PC-3 (cell line): ENCODE measurements at places on chromosomes 11 and 22. TPM values are rescaled to one million over a fixed set of nuclear protein-coding genes. Genes with fewer than 3 reads are reported as not detected.
A peak's percentile ranks its signal among the peaks of the same experiment; 100 is the strongest.

FAT3 gene
- total RNA-seq, result not detected in 2 replicates

CYTH4 gene
- 1.9 and 4.6 TPM in 2 replicates for total RNA-seq

APOL1 gene
- 0.52 TPM in 1 of 2 replicates, not detected in the other for total RNA-seq

CBLIF gene
- not detected in 2 replicates for total RNA-seq

OR5A1 gene
- total RNA-seq, result not detected in 2 replicates

DNA sequence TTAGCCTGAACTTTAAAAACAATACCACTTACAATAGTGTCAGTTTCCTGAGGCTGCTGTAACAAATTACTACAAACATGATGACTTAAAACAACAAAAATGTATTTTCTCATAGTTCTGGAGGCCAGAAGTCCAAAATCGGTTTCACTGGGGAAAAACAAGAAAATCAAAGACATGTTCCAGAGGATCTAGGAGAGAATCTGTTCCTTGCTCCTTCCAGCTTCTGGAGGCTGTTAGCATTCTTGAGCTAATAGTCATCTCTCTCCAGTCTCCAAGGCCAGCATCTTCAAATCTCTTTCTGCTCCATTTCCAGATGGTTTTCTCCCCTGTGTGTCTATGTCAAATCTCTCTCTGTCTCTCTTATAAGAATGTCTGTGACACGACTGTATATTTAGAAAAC, 67.6 kb upstream of the TEAD1 start:
- H3K4me3 ChIP-seq, result no peak overlapping the region
- no peaks in the 10 kb centered on the region for H3K36me3 ChIP-seq
- H3K4me1 ChIP-seq, result peaks cover 12% of the 10 kb centered on the region
- H3K27ac ChIP-seq, result no peak overlapping the region
- peak; percentile 25 for DNase-seq

- peaks cover 8% of the 10 kb centered on the region; the same call in 1 of the 2 replicates for H3K4me1 ChIP-seq
- H3K27ac ChIP-seq, result no peak overlapping the region
- H3K27me3 ChIP-seq, result peaks cover 10% of the 10 kb centered on the region; the same call in 1 of the 2 replicates
- DNase-seq, result no peak
Measured at GRCh38 chr11:33895752-33896137, 3.9 kb upstream of the LMO2 start.

- DNase-seq, result no peak
- H3K4me1 ChIP-seq, result no peaks in the 10 kb centered on the region
- H3K4me3 ChIP-seq, result no peak overlapping the region
- no peaks in the 10 kb centered on the region for H3K36me3 ChIP-seq
- H3K27ac ChIP-seq, result no peak overlapping the region
Measured at GRCh38 chr22:49208768-49209252, 618.9 kb downstream of the BRD1 start.

DNA sequence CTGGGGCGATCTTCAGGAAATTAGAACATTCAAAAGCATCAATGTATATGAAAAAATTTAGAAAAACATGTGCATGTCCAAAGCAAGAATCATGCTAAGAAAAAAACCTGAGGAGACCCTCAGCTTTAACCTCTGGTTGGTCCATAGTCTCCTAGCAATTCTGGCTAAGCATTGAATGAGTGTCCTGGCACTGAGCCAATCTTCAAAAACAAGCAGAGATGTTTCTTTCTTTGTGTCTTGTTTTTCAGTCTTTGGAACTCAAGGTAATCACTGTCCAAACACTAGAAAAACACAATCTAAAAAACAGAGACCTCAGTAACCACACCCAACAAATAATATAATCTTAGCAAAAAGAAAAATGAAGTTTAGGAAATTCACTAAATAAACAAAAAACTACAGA, 205.4 kb upstream of the CARD18 start:
- no peaks in the 10 kb centered on the region for H3K27me3 ChIP-seq
- no peaks in the 10 kb centered on the region for H3K36me3 ChIP-seq
- no peaks in the 10 kb centered on the region for H3K4me1 ChIP-seq
- no peak overlapping the region for H3K27ac ChIP-seq
- DNase-seq, result peak; percentile 13

GRCh38 chr11:35484435-35484834, 41.0 kb downstream of the PAMR1 start:
- H3K36me3 ChIP-seq, result no peaks in the 10 kb centered on the region
- DNase-seq, result peak; percentile 95
- H3K27ac ChIP-seq, result peak overlapping the region; percentile 63

DNA sequence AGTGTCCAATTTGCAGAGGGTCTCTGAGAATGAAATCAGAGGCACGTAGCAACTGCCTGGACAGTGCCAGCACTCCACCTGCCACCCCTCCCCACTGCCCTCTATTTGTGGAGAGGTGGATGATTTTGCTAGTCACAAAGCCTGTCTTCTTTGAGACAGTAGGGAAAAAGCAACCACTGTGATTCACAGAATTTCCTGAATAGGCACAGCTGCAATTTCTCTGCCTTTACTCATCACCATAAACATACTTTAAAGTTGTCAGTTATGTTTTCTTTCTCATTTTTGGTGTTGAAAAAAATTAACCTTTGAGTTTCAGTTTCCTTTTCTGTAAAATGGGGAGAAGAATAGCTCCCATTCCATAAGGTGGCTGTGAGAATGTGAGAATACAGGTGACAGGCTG, 134.3 kb downstream of the TEAD1 start:
- no peak overlapping the region for H3K4me3 ChIP-seq
- H3K36me3 ChIP-seq, result no peaks in the 10 kb centered on the region
- H3K4me1 ChIP-seq, result peaks cover 30% of the 10 kb centered on the region
- DNase-seq, result peak; percentile 62
- peak overlapping the region; percentile 21; the same call in 1 of the 2 replicates for H3K27ac ChIP-seq

GRCh38 chr22:33723915-33724314, 196.4 kb downstream of the LARGE1 start:
- H3K36me3 ChIP-seq, result no peaks in the 10 kb centered on the region
- no peaks in the 10 kb centered on the region for H3K27me3 ChIP-seq
- H3K4me1 ChIP-seq, result no peaks in the 10 kb centered on the region
- no peak overlapping the region for H3K27ac ChIP-seq
- H3K4me3 ChIP-seq, result no peak overlapping the region

- no peaks in the 10 kb centered on the region for H3K27me3 ChIP-seq
- no peaks in the 10 kb centered on the region for H3K36me3 ChIP-seq
- no peak overlapping the region for H3K4me3 ChIP-seq
- H3K27ac ChIP-seq, result no peak overlapping the region
- DNase-seq, result peak; percentile 68
- H3K4me1 ChIP-seq, result no peaks in the 10 kb centered on the region; the same call in 1 of the 2 replicates
Measured at GRCh38 chr11:13970986-13971385, 8.5 kb downstream of the SPON1 start.

- peaks cover 22% of the 10 kb centered on the region for H3K27me3 ChIP-seq
- H3K4me1 ChIP-seq, result no peaks in the 10 kb centered on the region
- H3K4me3 ChIP-seq, result no peak overlapping the region
- H3K27ac ChIP-seq, result no peak overlapping the region
- no peak for DNase-seq
Measured at GRCh38 chr11:44377121-44377520, 67.2 kb upstream of the ALX4 start.

GRCh38 chr11:2701230-2701629, 1.4 kb upstream of the KCNQ1OT1 start:
- H3K4me3 ChIP-seq, result no peak overlapping the region
- no peaks in the 10 kb centered on the region for H3K27me3 ChIP-seq
- DNase-seq, result no peak
- H3K36me3 ChIP-seq, result no peaks in the 10 kb centered on the region

- no peak overlapping the region for H3K27ac ChIP-seq
- no peak for DNase-seq
- H3K36me3 ChIP-seq, result no peaks in the 10 kb centered on the region
- peaks cover 15% of the 10 kb centered on the region for H3K4me1 ChIP-seq
Measured at GRCh38 chr11:128603003-128603696, 15.8 kb upstream of the ETS1 start.

GRCh38 chr11:68040101-68040956, 1.5 kb downstream of the TCIRG1 start:
- peaks cover 10% of the 10 kb centered on the region; the same call in 1 of the 2 replicates for H3K36me3 ChIP-seq
- peak overlapping the region; percentile 56 for H3K27ac ChIP-seq

DNA sequence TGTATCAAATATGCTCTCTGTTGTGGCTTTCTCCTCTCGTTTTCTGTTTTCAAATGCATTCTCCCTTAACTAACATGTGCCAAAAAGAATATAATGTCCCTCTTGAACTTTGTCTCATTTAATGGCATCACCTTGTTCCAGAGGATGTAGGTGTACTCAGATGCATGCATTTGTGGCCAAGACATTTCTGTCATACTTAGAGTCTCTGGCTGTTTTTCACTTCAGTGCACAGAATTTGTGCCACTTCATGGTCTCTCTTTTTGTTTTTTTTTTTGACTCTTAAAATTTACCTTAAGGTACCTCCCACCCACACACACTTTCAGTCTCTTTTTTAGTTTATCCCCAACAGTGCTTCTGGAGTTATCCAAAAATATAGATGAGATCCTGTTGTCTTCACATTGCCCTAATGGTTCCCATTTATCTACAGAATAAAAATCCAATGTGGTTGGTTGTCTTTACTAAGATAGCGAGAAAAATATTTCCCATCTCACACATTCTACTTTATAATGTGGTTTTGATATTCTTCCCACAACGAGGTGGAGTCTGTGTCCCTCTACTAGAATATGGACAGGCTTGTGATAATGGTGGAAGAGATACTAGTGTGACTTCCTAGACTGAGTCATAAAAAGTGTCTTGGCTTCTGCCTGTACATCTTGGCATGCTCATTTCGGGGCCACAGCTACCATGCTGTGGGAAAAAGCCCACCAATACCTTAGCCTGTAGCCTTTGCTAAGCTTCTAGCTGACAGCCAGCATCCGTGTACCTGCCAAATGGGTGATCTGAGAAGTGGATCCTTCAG, 125.8 kb downstream of the DDX10 start:
- H3K4me3 ChIP-seq, result no peak overlapping the region
- DNase-seq, result no peak
- no peaks in the 10 kb centered on the region for H3K27me3 ChIP-seq
- no peaks in the 10 kb centered on the region for H3K36me3 ChIP-seq

DNA sequence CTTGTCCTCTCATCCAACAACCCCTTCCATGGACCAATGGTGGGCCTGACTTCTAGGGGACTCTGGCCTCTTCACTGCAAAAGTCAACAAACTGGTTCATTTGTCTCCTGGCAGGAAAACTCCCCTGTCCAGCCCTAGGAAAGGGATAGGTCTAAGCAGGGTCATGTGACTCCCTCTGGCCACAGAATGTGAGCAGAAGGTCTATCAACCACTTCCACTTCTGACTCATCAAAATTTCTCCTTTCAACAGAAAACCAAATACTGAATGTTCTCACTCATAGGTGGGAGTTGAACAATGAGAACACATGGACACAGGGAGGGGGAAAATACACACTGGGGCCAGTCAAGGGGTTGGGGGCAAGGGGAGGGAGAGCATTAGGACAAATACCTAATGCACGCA, 1.3 kb upstream of the ISX start:
- peak; percentile 31 for DNase-seq
- H3K4me1 ChIP-seq, result 0 out of 2 replicates have a peak, but pooled peaks cover 5% of the 10 kb centered on the region
- H3K27me3 ChIP-seq, result no peaks in the 10 kb centered on the region
- H3K27ac ChIP-seq, result no peak overlapping the region

- H3K4me3 ChIP-seq, result no peak overlapping the region
- DNase-seq, result no peak
- H3K27me3 ChIP-seq, result no peaks in the 10 kb centered on the region
- H3K4me1 ChIP-seq, result peaks cover 19% of the 10 kb centered on the region
- H3K36me3 ChIP-seq, result peaks cover 3% of the 10 kb centered on the region; the same call in 1 of the 2 replicates
- H3K27ac ChIP-seq, result peak overlapping the region; percentile 84
Measured at GRCh38 chr22:40258017-40258416, 80.3 kb downstream of the TNRC6B start.

DNA sequence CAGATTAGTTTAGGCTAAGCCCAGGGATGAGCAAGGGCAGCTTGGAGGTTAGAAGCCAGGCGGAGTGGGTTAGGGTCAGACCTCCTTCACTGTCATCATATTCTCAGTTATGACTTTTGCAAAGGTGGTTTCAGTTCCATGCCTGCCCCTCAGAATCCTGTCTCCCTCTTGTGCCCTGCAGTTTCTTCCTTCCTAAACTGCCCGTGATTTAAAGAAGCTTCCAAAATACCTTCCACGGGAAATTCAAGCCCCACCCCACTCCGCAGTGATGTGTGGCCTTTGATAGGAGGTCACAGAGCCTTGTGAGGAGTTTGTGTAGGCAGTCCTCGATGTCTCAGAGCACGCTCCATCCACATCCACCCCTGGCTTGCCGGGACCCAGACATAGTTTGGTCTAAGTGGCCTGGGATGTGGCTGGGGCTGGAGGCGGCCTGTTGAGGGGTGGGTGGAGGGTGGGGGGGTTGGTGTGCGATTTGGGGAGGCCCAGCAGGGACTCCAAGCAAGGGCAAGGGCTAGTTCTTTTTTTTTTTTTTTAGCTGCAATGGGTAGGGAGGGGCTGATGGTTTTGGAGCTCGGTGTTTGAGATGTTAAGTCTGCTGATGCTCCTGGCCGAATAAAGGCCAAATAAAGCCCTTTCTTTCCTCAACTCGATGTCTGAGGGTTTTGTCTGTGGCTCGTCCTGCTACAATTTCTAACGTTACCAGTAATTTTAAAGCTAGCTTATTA, 1.6 kb upstream of the IFITM1 start:
- no peak overlapping the region for H3K4me3 ChIP-seq
- H3K36me3 ChIP-seq, result no peaks in the 10 kb centered on the region
- H3K4me1 ChIP-seq, result peaks cover 12% of the 10 kb centered on the region
- DNase-seq, result no peak
- no peaks in the 10 kb centered on the region for H3K27me3 ChIP-seq
- H3K27ac ChIP-seq, result no peak overlapping the region

DNA sequence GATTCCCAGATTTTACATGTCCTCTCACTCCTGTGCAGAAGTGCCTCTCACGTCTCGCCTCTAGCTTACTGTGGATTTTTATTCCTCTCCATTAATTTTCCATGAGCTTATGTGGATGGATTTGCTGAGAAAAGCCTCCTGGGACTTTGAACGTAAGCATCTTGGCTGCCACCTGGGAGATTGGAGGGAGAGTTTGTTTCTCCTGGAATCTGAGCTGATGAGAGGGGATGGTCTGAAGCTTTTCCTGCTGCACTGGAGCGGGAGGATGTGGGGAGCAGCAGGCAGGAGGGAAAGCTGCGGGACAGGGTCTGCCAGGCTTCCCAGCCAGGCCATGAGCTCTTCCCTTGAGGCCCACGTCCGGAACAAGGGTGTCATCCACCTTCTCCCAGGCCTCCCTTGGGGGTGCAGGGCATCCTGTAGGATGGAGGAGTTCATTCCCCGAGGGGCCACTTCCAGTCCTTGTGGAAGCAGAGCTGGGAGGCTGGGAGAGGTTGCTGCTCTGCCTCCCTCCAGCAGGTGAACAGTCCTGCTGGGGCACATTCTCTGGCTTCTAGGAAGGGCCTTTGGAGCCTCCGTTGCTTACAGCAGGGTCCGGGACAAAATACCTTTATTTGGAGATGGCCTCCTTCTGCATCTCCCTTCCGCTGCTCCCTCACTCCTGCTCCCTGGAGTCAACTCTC, 3.6 kb upstream of the SHANK2 start:
- no peak overlapping the region for H3K27ac ChIP-seq
- H3K36me3 ChIP-seq, result no peaks in the 10 kb centered on the region
- no peak overlapping the region for H3K4me3 ChIP-seq
- DNase-seq, result peak; percentile 13
- peaks cover 12% of the 10 kb centered on the region for H3K4me1 ChIP-seq

- H3K4me3 ChIP-seq, result peak overlapping the region; percentile 75
- H3K36me3 ChIP-seq, result no peaks in the 10 kb centered on the region
- no peak overlapping the region for H3K27ac ChIP-seq
- no peak for DNase-seq
Measured at GRCh38 chr11:28106353-28107043, 1.5 kb downstream of the KIF18A start.

GRCh38 chr11:48879256-48879655, 104.4 kb downstream of the TRIM51G start:
- DNase-seq, result no peak
- no peaks in the 10 kb centered on the region for H3K36me3 ChIP-seq
- H3K27ac ChIP-seq, result no peak overlapping the region
- no peaks in the 10 kb centered on the region for H3K4me1 ChIP-seq
- no peak overlapping the region for H3K4me3 ChIP-seq
- H3K27me3 ChIP-seq, result no peaks in the 10 kb centered on the region

GRCh38 chr11:63942803-63943202, 4.0 kb downstream of the NAA40 start:
- H3K27me3 ChIP-seq, result no peaks in the 10 kb centered on the region
- no peak for DNase-seq
- H3K36me3 ChIP-seq, result peaks cover 13% of the 10 kb centered on the region
- peaks cover 10% of the 10 kb centered on the region for H3K4me1 ChIP-seq
- no peak overlapping the region for H3K27ac ChIP-seq
